ENCODE measurements at places on chromosomes 3 and 15.

GRCh38 chr3:190281308-190282051, 40.8 kb downstream of the CLDN1 start:
- DNase-seq = no peak

DNA sequence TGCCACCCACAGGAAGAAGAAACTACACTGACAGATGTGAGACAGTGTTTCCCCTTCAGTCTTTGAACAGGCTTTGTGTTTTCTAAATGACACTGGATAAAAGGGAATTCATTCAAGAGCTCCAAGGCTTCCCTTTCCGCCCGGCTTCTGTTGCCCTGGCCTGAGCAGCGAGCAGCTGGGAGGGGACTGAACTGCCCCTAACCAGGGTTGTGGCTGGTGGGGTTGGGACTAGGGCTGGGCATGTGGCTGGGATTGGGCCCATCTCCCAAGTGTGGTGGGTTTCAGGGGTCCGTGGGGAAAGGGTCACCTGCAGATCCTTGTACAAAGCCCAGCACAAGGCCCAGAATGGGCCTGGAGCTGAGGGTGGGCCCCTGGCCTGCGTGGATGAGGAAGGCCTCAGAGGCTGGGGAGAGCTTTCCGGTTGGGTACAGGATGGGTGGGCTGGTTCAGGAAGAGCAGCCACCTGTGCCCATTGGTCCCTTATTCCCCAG, 10.4 kb downstream of the VILL start:
- no peak for DNase-seq

DNA sequence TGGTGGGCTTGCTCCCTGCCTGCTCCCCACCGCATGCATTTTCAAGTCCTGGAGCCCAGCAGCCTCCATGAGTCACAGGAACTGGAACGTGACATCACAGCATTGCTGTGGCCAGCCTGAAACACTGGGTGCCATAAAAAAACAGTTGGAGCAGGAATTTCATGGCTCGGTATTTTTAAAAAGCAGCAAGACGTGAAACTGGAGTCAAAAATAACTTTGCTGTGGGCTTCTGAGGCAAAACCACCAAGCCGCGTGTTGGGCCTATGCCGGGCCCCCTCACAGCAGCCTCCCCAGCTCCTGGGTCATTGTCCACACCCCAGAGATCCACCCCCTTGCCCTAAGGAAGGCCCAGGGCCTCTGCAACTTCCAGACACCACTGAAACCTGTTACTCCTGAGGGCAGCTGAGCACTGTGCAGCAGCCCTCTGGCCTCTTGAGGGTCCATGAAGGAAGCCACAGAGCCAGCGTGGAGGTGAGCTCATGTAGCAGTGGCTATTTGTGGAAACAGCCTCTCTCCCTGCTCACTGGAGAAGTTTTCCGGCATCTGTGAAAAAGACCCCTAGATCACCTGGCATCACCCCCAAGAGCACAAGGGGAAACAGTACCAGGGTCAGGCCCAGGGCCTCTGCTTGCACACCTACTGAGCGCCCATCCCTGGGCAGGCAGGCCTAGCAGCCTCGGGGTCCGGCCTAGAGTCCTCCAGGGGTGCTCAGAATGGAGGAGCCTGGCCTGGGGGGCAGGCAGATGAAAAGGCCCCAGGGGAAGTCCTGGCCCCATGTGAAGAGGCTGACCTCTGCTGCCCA, 34.0 kb upstream of the DUSP7 start:
- peak; percentile 50 for DNase-seq

- DNase-seq = no peak
Observed at GRCh38 chr3:186886202-186886981, 43.9 kb downstream of the ADIPOQ start.

GRCh38 chr15:98085003-98085639, 124.6 kb downstream of the ARRDC4 start:
- peak; percentile 57 for DNase-seq

DNA sequence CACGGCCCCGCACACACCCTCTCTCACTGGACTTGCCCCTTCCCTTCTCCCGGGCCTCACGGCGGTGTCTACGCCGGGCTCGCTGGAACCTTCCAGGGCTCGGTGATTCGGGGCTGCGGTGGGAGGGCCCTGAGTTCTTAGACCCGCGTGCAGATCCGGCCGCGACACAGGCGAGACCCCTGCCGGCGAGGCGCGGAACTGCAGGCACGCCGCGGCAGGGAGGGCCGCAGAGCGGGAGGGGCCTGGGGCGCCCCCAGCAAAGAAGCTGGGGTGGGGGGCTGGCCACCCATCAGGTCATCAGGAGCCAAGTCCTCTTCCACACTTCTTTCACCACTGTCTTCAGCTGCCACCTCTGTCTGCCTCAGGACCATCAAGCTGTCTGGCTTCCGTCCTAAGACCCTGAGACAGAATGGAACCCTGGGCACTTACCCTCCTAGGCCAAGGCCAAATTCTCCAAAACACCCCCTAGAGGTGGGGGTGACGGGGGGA, 164.5 kb downstream of the XXYLT1 start:
- DNase-seq = no peak

DNA sequence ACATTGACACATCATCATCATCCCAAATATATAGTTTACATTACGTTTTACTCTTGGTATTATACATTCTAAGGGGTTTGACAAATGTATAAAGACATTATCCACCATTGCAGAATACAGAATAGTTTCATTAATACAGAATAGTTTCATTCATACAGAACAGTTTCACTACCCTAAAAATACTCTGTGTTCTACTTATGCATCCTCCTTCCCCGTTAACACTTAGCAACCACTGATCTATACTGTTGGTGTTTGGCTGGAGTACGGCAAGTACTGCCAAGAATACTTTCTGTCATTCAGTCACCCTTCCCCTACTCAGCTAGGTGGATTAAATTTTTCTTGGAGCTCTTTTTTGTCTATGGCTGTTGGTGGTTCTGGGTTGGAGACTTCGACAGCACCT, 33.4 kb downstream of the LEKR1 start:
- no peak for DNase-seq

DNA sequence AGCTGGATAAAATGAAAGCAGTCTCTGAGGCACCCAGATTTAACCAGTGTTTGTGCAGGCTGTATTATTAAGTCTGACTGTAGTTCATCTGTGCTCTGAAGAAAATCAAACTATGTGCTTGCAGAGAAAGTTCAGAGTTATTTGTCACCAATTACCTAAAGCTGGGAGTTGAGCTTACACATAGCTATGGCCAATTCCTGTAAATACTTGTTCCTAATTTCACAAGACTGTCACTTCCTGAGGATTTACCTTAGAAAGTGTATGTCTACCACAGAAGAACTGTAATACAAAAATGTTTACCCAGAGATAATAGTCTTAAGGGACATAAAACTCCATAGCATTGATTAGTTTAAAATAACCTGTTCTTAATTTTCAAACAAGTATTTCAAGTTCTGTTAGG, 628.4 kb upstream of the TGFBR2 start:
- peak; percentile 72 for DNase-seq

- no peak for DNase-seq
Observed at GRCh38 chr15:56307180-56307579, 58.0 kb upstream of the TEX9 start.

GRCh38 chr15:69090197-69090948, 70.1 kb upstream of the GLCE start:
- DNase-seq = peak; percentile 66

- DNase-seq = no peak
Observed at GRCh38 chr15:63703641-63704240, 106.6 kb downstream of the FBXL22 start.

DNA sequence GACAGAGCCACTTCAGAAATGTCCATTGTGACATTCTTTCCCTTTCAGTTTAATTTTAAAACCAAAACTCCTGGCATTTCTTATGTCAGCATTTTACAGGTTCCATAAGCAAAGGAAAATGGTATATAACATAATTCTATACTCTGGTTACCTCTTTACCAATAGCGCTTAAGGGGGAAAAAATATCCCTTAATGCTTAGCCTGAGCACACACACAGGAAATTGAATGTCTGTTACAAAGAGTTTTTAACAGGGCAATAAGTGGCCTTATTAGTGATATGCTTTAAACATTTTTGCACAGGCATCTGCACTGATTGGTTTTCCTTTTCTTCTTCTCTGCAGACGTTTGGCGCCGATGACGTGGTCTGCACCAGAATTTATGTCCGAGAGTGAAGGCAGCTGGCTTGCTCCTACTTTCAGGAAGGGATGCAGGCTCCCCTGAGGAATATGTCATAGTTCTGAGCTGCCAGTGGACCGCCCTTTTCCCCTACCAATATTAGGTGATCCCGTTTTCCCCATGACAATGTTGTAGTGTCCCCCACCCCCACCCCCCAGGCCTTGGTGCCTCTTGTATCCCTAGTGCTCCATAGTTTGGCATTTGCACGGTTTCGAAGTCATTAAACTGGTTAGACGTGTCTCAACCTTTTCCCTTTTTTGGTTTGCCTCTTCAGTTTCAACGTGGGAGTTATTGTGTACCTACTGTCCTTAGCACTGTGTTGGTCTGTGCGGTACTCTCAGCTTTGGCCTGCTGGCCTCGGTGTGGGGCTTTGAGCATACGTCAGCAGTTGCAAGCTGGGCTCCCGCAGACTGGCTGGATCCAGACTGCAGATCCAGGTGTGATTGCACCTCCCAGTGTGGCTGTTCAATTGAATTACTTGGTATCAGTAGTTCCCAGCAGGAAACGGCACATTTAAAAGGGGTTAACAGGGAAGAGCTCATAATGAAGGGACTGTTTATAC, 7.7 kb downstream of the CRABP1 start:
- no peak for DNase-seq

GRCh38 chr3:37144806-37145205, 29.6 kb downstream of the LRRFIP2 start:
- DNase-seq = no peak

- DNase-seq = peak; percentile 88
Observed at GRCh38 chr3:54859184-54859583, 68.7 kb downstream of the LRTM1 start.
